WTC11 (cell line): ENCODE measurements at places on chromosomes 13 and 19. TPM values are rescaled to one million over a fixed set of nuclear protein-coding genes. Genes with fewer than 3 reads are reported as not detected.

Gene LILRB4
- not detected in 3 replicates for total RNA-seq

Gene NUP58
- 59.0 to 63.4 TPM (median 60.3 TPM) in 3 replicates for total RNA-seq

Gene LILRB1
- total RNA-seq, result 0.09 TPM in 1 of 3 replicates, not detected in the others

Gene LEUTX
- not detected in 3 replicates for total RNA-seq

Gene ZNF600
- 11.7 to 13.4 TPM (median 13.2 TPM) in 3 replicates for total RNA-seq

Gene ANGPTL8
- total RNA-seq, result 0.30 TPM in 1 of 3 replicates, not detected in the others

Gene CLIP3
- 16.2 to 19.4 TPM (median 17.9 TPM) in 3 replicates for total RNA-seq

Gene IQCN
- 0.46 to 1.0 TPM (median 0.61 TPM) in 3 replicates for total RNA-seq

Gene SHC2
- 8.4 to 9.8 TPM (median 9.0 TPM) in 3 replicates for total RNA-seq

Gene ZNF132
- 2.3 to 2.7 TPM (median 2.6 TPM) in 3 replicates for total RNA-seq

Gene PINLYP
- total RNA-seq, result 6.4 to 11.3 TPM (median 10.6 TPM) in 3 replicates

Gene PSG4
- total RNA-seq, result not detected in 3 replicates

Gene OPA3
- total RNA-seq, result 10.1 to 16.1 TPM (median 14.9 TPM) in 3 replicates

Gene ZFP30
- total RNA-seq, result 7.1 to 7.7 TPM (median 7.3 TPM) in 3 replicates

Gene PGLYRP2
- total RNA-seq, result not detected in 3 replicates

Gene ZSCAN18
- 55.9 to 65.5 TPM (median 64.8 TPM) in 3 replicates for total RNA-seq

Gene EXOC3L2
- 2.7 to 3.5 TPM (median 3.1 TPM) in 3 replicates for total RNA-seq

Gene ZNF541
- 0.07 to 0.09 TPM (median 0.09 TPM) in 3 replicates for total RNA-seq

Gene CYP4F12
- not detected in 3 replicates for total RNA-seq

Gene ACP7
- 0.09 to 0.11 TPM (median 0.11 TPM) in 3 replicates for total RNA-seq

Gene TNFRSF19
- total RNA-seq, result 0.20 to 0.27 TPM (median 0.23 TPM) in 3 replicates

Gene TGDS
- 12.5 to 15.8 TPM (median 15.2 TPM) in 3 replicates for total RNA-seq

Gene KLK1
- total RNA-seq, result 3.9 to 6.0 TPM (median 5.4 TPM) in 3 replicates

Gene NCCRP1
- 2.0 to 2.5 TPM (median 2.2 TPM) in 3 replicates for total RNA-seq

Gene CPB2
- total RNA-seq, result 0.21 to 0.33 TPM in 2 of 3 replicates, not detected in the other

Gene AMH
- 4.7 to 11.2 TPM (median 5.2 TPM) in 3 replicates for total RNA-seq

Gene HCN2
- 8.0 to 9.2 TPM (median 8.1 TPM) in 3 replicates for total RNA-seq

Gene KLK11
- total RNA-seq, result 0.23 to 0.55 TPM (median 0.27 TPM) in 3 replicates

Gene UGGT2
- total RNA-seq, result 31.1 to 32.3 TPM (median 32.0 TPM) in 3 replicates

Gene KLF1
- total RNA-seq, result 0.32 to 0.89 TPM (median 0.72 TPM) in 3 replicates

Gene ANKRD27
- total RNA-seq, result 48.6 to 55.7 TPM (median 55.4 TPM) in 3 replicates
